ENCODE measurements at places on chromosomes 16 and 17.

DNA sequence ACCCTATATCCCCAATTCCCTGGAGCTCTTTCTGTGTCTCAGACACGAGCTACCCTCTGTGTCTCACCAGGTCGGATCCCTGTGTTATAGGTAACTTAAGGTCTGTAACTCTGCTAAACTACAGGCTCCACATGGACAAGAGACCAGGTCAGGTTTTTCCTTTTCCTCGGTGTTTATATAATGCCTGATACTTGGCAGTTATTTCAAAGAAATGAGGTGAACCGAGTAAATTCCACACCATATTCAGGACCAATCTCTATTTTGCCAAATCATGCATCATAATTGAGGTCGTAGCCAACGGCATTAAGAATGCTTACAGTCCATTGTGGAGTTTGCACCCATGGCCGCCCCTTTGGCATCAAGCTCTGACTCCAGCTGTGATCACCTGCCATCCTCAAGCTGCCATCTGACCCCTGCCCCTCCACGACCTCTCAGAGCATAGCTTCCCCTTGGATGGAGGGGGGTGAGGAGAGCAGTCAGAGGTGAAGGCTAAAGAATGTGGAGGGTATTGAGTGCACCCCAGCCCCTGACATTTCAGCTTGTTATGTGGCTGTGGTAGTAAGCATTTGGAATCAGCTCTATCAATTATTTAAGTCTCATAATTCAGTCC is 434.7 kb upstream of the RBFOX1 start:
- DNase-seq = no peak

DNA sequence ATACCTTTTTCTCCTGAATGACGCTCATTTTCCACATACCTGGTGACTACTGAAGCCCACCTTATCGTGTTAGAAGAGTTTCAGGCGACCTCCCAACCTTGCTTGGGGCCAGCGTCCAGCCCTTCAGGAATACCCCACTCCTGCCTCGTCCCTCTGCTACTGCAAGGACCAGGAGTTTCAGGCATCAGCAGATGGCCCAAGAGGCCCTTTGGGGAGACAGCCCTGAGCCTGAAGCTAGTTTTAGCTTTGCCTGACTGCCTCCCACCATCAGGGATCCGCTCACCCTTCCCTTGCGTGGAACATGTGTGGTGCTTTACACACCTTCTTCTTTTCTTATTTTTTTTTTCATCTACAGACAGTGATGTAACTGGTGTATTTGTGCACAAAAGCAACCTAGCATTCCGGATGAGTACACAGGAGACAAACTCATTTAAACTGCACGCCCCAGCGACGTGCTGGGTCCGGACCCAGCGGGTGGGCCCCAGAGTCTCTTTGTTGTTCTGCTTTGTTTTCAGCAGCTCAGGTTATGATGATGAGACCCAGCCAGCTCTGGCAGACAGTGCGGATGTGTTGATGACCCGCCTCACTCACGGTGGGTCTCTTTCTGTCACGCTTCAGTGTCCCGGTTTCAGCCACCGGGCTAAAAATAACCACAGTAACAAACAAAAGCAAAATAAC is 242.4 kb downstream of the C16orf95 start:
- no peak for DNase-seq

DNA sequence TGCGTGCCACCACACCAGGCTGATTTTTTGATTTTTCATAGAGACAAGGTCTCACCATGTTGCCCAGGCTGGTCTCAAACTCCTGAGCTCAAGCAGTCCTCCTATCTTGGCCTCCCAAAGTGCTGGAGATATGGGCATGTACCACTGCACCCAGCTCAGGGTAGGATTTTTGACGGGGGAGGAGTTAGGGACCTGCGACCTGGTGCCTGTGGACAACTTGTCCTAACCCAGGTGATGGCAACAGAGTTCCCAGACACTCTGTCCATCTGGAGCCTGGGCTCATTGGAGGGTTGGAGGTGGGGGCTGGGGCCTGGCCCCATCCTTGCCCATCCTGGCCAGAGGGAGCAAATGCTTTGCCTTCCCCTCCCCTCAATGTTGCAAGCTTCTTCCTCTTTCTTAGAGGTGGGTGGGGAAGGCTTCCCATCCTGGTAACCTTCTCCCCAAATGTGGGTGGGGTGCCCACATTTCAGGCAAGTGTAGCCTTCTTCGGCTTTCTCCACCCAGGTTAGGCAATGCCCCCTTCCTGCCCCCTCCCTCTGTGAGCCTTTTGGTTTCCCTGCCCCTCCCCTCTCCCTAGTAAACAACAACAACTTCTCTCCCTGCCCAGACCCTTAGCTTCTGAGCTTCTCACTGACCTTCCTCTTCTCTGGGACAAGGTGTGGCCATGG is 24.9 kb downstream of the RARA start:
- DNase-seq = no peak

DNA sequence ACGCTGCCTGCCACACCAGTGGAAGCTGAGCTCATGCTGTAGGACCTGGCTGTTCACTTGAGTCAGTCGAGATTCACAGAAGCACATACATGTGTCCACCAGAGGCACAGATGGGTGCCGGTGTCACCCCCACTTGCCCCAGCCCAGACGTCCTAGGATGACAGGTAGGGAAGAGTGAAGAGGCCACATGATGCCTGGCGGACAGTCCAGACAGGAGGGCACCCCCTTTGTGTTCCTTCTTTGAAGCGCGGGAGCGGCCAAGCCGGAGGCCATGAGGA is 8.8 kb downstream of the UBE2I start:
- DNase-seq = no peak

DNA sequence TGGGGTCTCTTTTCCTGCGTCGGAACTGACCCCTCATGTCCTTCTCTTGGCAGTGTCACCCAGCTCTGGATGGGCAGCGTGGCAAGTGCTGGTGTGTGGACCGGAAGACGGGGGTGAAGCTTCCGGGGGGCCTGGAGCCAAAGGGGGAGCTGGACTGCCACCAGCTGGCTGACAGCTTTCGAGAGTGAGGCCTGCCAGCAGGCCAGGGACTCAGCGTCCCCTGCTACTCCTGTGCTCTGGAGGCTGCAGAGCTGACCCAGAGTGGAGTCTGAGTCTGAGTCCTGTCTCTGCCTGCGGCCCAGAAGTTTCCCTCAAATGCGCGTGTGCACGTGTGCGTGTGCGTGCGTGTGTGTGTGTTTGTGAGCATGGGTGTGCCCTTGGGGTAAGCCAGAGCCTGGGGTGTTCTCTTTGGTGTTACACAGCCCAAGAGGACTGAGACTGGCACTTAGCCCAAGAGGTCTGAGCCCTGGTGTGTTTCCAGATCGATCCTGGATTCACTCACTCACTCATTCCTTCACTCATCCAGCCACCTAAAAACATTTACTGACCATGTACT is 13.2 kb downstream of the IGFBP4 start:
- no peak for DNase-seq

- DNase-seq = no peak
Measured at GRCh38 chr17:57213180-57213825, 43.0 kb upstream of the MSI2 start.

GRCh38 chr17:57092171-57092570 is 7.1 kb downstream of the AKAP1 start:
- DNase-seq = no peak

Data from NCI-H1105 (cell line).